Lower lobe of right lung (tissue), 2 donors: ENCODE measurements at places on chromosomes 6 and 20.

GRCh38 chr6:1801401-1801800 lies 191.7 kb downstream of the FOXC1 start:
- no peak for DNase-seq

DNA sequence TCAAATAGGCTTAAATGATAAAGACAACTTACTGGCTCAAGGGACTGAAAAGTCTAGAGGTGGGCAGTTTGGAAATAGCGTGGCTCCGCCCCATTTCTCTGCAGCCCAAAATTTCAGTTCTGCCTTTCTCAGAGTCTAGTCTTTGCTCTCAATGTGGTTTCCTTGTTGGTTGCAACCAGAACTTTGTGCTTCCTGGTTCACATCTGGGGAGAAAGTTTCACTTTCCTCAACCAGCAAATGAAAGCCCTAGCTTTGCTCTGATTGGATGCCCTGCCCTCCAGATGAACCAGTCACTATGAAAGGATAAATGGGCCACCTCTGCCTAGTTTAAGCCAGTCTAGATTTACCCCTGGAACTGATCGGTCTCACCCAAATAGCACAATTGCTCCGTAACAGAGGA lies 14.9 kb downstream of the SYCP2L start:
- no peak for DNase-seq

GRCh38 chr6:165081944-165082532 lies 227.4 kb downstream of the C6orf118 start:
- DNase-seq = no peak

GRCh38 chr6:134058622-134059366 lies 6.4 kb upstream of the SLC2A12 start:
- DNase-seq = no peak

- no peak for DNase-seq
Observed at GRCh38 chr20:3995749-3996320, 19.5 kb downstream of the RNF24 start.

DNA sequence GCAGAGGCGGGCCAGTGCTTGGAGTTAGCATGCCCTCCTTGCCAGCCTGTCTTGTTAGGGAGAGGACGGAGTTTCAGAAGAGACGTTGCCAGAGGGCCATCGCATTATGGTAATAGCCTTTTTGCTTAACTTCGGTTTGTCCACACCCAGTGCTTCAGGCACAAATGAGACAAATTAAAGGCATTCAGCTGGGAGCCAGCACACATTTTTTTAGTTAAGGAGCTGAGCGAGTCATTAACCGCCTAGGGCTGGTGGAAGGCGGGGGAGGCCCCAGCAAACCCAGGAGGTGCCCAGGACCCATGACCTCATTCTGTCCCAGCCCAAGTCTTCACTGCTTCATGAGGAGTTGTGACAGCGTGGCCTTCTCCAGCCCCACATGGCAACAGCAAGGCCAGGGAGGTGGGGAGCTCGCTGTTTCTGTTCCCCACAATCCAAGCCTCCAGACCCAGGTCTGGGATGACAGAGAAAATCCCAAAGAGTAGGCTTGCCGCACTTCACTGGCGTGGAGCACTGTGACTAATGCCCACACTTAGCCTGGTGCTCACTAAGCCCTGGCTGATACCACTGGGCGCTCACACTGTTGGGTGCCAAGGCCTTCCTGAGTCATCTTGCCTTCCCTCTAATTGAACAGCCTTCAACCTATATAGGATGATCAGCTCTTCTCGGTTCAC lies 237.1 kb downstream of the ANKRD60 start:
- DNase-seq = no peak

DNA sequence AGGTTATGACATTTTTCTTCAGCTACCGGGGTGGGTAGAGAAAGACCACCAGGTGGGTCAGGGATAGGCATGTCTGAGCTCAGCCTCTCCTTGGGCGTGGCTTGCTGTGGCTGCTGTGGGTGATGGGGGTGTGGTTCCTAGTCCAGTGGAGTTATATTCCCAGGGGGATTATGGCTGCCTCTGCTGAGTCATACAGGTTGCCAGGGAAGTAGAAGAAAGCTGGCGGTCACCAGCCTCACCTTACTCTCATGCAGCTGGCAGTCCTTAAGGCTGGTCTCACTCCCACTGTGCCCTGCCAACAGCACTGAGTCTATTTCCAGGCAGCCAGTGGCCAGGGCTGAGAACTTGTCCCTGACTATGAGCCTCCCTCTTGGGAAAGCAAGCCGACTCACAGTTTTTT lies 130.0 kb downstream of the SCP2D1 start:
- no peak for DNase-seq

DNA sequence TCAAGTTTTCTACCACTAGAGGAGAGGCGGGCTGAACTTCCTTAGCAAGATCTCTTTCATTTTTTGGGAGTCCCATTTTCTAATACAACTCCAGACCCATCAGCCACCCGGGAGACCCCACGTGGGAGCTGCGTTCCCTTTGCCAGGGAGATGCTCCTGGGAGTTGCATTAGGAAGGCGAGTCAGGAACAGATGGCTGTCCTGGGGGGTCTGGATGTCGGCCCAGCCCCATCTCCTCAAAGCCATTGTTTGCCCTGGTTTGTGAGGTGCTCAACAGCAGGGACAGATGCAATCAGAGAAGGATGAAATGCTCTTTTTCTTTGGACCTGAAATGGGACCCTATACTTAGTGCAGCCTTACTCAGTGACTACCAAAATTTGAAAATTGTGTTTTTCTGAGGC lies 39.4 kb downstream of the CARMIL1 start:
- DNase-seq = no peak

- no peak for DNase-seq
Observed at GRCh38 chr6:24454452-24454851, 34.9 kb downstream of the GPLD1 start.

DNA sequence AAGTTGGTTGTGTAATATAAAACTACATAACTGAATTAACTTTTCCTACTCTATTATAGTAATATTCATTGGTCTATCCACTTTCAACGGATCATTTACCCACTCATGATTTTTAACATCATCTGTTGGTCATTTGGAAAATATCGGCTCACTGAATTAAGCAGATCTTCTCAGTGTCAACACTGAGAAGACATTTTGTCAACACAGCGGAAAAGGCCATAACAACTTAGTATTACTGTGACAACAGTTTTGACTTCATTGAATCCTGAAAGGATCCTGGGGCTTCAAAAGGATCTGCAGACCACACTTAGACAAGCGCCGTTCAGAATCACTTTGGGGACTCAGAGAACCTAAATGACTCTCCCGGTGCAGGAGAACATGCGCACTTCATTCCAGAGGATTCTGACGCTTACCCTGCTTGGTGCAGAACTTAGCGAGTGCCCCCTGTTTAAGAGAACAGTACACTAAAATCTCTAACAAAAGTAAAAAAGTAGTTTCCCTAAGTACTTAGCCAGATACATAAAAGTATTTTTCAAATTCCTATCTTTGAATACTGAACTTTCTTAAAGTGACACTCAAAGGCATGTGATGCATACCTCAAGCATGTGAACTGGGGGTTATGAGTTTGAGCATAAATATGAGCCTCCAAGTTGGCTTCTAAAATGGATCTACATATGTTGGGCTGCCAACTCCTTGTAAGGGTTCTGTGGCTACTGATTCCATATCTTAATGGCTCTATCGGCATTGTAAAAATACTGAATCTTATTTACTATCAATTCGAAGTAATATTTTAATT lies 4.0 kb downstream of the ZBTB2 start:
- DNase-seq = no peak

DNA sequence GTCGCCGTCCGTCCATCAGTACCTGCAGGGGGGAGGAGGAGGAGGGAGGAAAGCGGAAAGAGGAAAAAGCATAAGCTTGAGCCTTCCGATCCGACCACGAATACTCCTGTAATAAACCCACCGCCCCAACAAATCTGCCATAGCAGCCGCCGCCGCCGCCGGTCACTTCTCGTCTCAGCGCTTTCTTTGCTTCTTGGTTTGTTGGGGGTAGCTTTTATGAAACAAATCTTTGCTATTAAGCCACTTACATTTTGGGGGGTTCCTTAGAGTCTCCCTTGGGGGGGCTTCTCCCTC lies 277 bp downstream of the ADGRB3 start:
- no peak for DNase-seq

DNA sequence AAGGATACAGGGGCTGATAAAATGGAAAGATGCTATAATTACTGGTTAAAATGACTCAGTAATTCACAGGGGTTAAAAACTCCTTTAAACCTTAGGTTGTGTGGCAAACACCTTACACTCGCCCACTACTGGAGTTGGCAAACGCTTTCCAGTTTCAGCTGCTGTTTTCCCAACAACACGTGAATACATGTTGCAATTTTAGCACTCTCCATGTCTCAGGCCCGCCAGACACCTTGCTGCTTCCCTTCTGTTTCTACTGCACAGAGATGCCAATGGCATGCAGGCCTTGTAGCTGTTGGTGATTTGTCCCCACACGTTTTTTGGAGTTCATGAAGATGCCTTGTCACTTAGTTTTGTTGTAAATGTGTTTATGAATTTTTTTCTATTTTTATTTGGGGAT lies 5.3 kb upstream of the TTPAL start:
- no peak for DNase-seq
